ENCODE measurements at places on chromosomes 5 and 9.

DNA sequence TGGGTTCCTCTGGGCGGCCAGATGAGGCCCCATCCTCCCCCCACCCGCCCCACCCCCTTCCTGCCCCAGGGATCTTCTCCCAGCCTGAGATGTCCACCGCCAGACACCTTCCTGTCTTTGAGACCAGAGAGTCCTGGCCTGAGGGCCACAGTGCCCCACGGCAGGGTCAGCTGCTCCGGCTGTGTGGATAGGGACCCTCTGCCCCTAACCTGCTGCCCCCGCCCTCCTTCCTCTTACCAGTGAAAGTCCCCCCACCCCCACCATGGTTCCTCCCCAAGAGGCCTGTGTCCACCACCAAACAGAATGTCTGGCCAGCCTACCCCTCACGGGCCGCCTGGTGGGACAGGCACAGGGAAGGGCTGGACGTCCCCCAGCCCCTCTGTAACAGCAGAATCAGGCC is 43.0 kb upstream of the UBAC1 start:
- no peak for DNase-seq

GRCh38 chr9:123771690-123772089 is 158.2 kb downstream of the DENND1A start:
- no peak for DNase-seq

DNA sequence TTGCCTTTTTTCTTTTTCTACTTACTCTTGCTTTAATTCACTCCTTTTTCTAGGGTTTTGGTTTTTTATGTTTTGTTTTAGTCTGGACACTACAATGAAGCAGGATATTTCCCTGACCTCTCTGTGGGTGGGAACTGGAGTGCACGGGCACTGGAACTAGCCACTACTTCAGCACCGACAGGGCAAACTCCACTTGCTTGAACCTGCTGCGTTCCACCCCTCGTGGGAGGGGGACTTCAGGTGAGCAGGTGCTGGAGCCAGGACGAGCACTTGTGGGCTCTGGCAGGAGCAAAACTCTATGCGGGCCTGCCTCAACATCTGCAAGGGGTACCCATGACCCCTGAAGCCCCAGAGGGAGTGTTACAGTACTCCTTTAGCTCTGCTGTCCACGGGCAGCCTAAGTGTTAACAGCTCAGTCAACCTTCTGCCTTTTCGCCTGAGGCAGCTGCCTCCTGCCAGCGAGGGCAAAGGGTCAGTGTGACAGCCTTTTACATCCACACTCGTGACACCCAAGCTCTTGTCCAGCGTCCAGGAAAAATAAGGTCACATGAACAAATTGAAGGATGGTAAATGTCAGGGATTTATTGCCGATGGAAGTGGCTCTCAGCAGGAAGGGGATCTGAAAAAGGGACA is 144.1 kb upstream of the NFIL3 start:
- no peak for DNase-seq

DNA sequence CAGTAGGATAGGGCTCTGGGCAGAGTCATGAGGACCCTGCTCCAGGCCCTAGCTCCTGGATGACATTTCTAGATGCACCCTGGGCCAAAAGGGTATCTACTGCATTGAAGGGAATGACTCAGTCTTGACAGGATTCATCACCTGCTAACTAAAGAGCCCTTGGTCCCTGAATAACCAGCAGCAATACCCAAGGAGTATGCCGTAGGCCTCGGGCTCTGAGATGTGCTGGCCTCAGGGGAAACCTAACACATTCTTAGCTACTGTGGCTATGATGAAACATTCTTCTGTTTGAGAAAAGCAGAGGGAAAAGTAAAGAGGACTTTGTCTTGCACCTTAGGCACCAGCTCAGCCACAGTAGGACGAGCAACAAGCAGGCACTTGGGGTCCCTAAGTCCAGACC is 89.5 kb upstream of the SLC1A1 start:
- DNase-seq = no peak

- DNase-seq = no peak
These were observed 88.4 kb downstream of the ESM1 start for GRCh38 chr5:54897001-54897400.

- DNase-seq = no peak
These were observed 202.5 kb upstream of the ADRA1B start for GRCh38 chr5:159713773-159714172.

- no peak for DNase-seq
These were observed 8.1 kb downstream of the TTC16 start for GRCh38 chr9:127724012-127724411.

DNA sequence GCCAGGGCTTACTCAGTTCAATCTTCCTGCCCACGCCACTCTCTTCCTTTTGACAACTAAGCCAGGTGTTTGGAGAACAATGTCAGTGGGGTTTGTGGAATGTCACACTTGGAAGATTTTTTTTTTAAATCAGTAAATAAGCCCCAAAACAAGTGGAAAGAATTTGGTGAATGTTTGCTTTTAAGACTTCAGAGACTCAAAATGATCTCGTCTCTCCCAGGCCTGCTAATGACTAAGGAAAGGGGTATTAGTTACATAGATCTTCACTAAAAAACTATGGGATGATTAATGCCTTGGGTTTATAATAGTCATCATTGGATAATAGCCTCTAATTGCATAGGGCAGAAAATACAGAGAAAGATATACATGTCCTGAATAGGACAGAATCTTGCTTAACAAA is 166.4 kb downstream of the DMRT2 start:
- DNase-seq = no peak
